ENCODE measurements at places on chromosomes 2 and 18. TPM values are rescaled to one million over a fixed set of nuclear protein-coding genes. Genes with fewer than 3 reads are reported as not detected.

GRCh38 chr2:148021059-148021861 lies at the start of gene MBD5:
Gene MBD5, plus strand, starts transcription at chr2:148021091.
- H3K4me1 ChIP-seq: peaks cover 6% of the 10 kb centered on the region
- H3K27ac ChIP-seq: peak within 1 kb of the TSS; percentile 88
- H3K36me3 ChIP-seq: no peaks in the 10 kb centered on the region
- H3K4me3 ChIP-seq: peak within 1 kb of the TSS; percentile 72

GRCh38 chr2:234879671-234880455 lies 72.0 kb upstream of the SH3BP4 start:
- peak; percentile 21 for DNase-seq
- H3K36me3 ChIP-seq: no peaks in the 10 kb centered on the region
- H3K27ac ChIP-seq: peak overlapping the region; percentile 62
- peaks cover 27% of the 10 kb centered on the region for H3K4me1 ChIP-seq
- H3K27me3 ChIP-seq: no peaks in the 10 kb centered on the region

- no peaks in the 10 kb centered on the region for H3K36me3 ChIP-seq
- no peaks in the 10 kb centered on the region for H3K4me1 ChIP-seq
- DNase-seq: no peak
- no peaks in the 10 kb centered on the region for H3K27me3 ChIP-seq
- no peak overlapping the region for H3K4me3 ChIP-seq
Observed at GRCh38 chr2:211033765-211034164, 477.4 kb downstream of the CPS1 start.

DNA sequence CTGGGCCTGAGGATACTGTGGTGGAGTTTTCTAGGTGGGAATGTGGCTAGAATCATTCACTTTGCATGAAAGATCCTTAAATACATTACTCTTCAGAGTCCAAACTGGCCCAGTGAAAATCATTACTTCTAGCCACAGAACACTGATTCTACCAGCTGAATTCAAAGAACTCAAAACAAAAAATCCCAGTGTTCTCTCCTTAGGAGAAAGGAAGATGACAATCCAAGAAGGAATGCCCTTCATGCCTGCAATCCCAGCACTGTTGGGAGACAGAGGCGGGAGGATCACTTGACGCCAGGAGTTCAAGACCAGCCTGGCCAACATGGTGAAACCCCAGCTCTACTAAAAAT lies 35.2 kb downstream of the FAM228A start:
- no peak overlapping the region for H3K27ac ChIP-seq
- DNase-seq: no peak
- H3K4me1 ChIP-seq: no peaks in the 10 kb centered on the region

DNA sequence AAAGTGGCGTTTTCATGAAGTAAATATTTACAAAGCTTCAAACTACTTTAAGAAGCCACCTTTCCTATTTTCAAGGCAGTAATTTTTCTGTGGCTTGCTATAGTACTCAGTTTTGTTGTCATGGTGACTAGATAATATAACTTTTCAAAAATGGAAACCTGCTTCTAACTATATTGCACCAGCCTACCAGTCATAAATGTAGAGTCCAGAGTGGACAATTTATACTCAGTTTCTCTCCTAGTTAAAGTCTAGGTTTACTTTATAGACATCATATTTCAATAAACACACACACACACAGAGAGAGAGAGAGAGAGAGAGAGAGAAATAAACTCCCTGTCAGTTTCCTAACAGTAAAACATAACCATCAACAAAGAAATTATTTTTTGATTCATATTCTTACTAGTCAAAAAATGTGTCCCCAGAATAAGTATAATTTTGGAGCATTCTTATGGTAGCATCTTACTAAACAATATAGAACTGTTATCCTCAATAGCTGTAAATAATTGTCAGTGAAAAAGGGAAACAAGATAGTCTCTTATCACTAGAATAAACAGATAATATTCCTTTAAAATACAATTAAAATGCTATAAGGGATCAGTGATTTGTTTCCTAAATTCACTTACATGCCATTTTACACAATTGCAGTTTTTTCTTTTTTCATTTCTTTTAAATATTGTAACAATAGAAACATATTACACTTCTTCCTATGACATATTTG lies 163.5 kb upstream of the BOD1L2 start:
- H3K4me3 ChIP-seq: no peak overlapping the region
- H3K4me1 ChIP-seq: no peaks in the 10 kb centered on the region
- H3K36me3 ChIP-seq: no peaks in the 10 kb centered on the region
- DNase-seq: no peak

GRCh38 chr2:143891879-143892308 lies 628.0 kb downstream of the ZEB2 start:
- no peaks in the 10 kb centered on the region for H3K4me1 ChIP-seq
- H3K36me3 ChIP-seq: no peaks in the 10 kb centered on the region
- no peaks in the 10 kb centered on the region for H3K27me3 ChIP-seq
- no peak for DNase-seq

- H3K4me1 ChIP-seq: no peaks in the 10 kb centered on the region
- no peak for DNase-seq
- no peak overlapping the region for H3K27ac ChIP-seq
- no peak overlapping the region for H3K4me3 ChIP-seq
Observed at GRCh38 chr2:167686691-167687090, 560.7 kb downstream of the STK39 start.

DNA sequence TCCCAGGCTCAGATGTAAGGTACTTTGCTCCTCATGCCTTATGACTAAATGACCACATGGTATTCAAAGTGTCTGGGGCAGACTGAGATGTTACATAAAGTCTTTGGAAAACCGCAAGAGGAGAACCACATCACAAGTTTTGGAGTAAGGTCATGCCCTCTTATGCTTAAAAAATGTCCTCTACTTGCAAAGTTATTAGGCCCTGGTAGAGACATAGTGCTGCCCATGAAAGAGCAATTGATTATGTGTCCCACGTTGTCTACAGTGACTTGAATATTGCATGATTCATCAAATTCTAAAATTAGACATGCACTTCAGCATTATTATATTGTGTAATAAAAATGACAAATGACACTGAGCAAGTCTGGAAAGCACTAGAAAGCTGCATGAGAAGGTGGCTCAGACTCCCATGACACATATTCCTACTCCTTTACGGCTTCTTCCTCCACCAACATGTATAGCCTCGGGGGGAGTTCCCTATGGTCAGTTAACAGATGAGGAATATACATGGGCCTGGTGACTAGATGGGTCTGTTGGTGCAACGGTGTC lies 602.6 kb upstream of the VRK2 start:
- H3K4me1 ChIP-seq: no peaks in the 10 kb centered on the region
- no peaks in the 10 kb centered on the region for H3K27me3 ChIP-seq
- H3K27ac ChIP-seq: no peak overlapping the region
- H3K36me3 ChIP-seq: no peaks in the 10 kb centered on the region

- H3K27me3 ChIP-seq: no peaks in the 10 kb centered on the region
- H3K4me1 ChIP-seq: peaks cover 3% of the 10 kb centered on the region
- H3K27ac ChIP-seq: no peak overlapping the region
- H3K4me3 ChIP-seq: no peak overlapping the region
- no peak for DNase-seq
- no peaks in the 10 kb centered on the region for H3K36me3 ChIP-seq
Observed at GRCh38 chr2:33477473-33478468, 1.3 kb downstream of the RASGRP3 start.

DNA sequence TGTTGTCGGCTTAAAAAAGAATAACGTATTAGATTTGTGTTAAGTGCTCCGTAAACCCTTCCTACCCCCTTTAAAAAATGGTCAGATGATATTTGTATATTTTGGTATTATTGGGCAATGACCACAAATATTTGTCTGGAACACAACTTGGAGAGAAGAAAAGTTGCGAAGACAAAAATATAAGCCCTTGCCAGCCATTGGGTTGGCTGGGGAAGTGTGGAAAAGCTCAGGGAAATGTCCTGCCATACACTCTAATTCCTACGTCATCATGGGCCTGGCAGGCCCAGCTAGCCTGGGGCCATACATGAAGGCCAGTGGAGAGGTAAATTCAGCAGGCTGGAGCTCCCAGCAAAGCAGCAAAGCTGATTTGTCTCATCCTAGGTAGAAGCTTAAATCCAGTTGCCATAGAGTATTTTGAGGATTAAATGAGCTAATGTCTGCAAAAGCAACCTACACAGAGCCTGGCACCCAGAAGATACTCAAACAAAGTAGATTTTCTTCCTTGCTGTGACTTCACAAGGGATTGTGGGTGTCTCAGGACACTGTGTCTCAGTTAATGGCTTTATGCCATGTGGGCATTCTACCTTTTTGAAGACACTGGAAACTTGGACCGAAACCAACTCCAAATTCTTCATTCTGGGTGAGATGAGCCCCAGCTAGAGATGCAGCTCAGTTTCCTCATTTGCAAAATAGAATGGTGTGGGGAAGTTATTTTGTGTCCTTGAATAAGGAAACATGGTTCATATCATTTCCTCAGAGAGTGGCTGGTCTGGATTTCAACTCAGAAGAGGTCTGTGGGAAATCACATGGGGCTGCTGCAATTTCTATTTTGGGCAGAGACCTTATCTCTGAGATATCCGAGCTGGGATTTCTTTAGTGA lies 87.9 kb upstream of the MAP4K3 start:
- H3K4me1 ChIP-seq: peaks cover 27% of the 10 kb centered on the region
- H3K27ac ChIP-seq: no peak overlapping the region
- no peak overlapping the region for H3K4me3 ChIP-seq

DNA sequence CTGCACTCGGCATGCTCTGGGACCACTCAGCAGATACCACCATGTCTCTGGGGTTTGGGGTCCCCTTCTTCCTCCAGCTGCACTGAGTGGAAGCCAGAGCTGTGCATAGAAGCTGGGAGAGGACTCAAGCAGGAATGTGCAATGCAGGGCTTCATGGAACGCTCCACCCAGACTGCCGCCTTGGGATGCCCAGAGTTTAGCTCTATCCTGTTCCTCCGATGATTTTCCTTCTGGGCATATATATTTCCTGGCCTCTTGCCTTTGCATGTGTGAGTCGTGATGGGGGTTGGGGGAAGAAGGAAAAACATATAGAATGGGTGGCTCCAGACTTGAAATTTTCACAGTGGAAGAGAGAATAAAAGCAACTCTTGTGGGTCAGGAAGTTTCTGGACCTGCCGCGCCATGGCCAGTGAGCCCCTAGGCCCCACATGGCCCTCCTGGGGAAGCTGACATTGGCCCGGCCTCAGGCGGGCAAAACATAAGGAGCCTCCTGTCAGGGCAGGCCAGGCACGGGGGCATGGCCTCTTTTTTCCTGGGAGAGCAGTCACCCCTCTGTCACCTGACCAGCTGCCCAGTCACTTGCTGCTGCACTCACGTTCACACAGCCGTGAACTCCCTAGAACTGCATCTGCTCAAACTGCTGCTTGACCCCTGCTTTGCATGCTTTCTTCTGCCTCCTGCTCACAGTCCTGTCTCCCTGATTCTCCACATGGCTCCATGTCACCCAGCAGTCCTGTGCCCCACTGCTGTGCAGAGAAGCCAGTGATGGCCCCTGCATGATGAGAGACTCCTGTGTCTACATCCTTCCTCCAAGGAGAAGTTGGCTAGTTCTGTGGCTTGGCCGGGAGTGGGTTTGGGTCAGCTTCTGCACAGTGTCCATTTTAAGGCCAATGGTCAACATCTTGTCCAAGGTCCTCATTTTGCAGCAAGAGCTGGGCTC lies 197.8 kb downstream of the CTIF start:
- no peak for DNase-seq
- peaks cover 35% of the 10 kb centered on the region for H3K4me1 ChIP-seq
- H3K27me3 ChIP-seq: no peaks in the 10 kb centered on the region

DNA sequence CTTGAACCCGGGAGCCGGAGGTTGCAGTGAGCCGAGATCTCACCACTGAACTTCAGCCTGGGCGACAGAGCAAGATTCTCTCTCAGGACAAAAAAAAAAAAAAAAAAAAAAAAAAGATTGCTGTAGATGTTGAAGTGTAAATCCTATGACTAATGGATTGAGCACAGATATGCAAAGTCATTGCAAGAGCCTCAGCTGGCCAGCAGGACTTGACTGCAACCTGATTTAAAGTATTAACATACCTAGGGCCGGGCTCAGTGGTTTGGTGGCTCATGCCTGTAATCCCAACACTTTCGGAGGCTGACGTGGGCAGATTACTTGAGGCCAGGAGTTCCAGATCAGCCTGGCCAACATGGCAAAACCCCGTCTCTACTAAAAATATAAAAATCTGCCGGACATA lies 103.4 kb upstream of the MSH2 start:
- peaks cover 10% of the 10 kb centered on the region for H3K27me3 ChIP-seq
- no peaks in the 10 kb centered on the region for H3K36me3 ChIP-seq
- no peak for DNase-seq
- peaks cover 3% of the 10 kb centered on the region for H3K4me1 ChIP-seq
- no peak overlapping the region for H3K4me3 ChIP-seq

DNA sequence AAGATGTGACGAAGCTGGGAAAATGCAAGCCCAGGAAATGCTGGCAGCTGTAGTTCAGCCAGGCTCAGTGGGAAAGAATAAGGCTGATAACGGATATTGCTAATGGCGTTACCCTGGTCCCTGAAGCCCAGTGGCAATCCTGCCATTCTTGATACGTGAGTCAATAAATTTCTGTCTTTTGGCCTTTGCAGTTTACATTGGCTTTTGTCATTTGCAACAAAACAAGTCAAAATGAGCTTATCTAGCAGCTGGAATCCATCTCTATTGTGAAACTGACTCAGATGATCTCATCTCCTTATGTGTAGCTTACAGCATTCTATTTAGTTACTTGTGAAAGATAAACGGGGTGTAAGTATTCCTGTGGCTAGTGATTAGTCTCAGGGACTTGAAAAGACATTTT lies 43.8 kb downstream of the ARL6IP6 start:
- DNase-seq: no peak
- H3K4me3 ChIP-seq: no peak overlapping the region
- H3K36me3 ChIP-seq: peaks cover 1% of the 10 kb centered on the region
- H3K4me1 ChIP-seq: no peaks in the 10 kb centered on the region
- no peaks in the 10 kb centered on the region for H3K27me3 ChIP-seq

GRCh38 chr2:43105586-43106558 lies 120.5 kb downstream of the ZFP36L2 start:
- no peak for DNase-seq
- H3K27ac ChIP-seq: peak overlapping the region; percentile 42
- H3K27me3 ChIP-seq: no peaks in the 10 kb centered on the region

DNA sequence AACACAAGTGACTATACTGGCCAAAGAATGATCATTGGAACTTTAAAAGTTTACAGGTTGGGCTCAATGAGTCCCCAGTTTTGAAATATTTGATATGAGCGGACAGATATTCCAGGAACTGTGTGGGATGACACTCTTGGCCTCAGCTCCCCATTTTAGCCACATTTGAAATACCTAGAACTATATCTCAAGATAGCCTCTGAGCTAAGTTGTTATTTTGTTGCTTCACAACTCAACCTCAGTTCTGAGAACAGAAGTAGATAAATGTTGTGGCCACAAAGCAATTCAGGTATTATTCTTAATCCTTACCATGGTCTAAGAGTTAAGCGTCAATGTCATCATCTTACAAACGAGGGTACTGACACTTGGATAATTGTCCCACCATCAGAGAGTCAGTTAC lies 172.2 kb upstream of the SETBP1 start:
- no peak for DNase-seq
- no peaks in the 10 kb centered on the region for H3K27me3 ChIP-seq
- H3K4me3 ChIP-seq: no peak overlapping the region
- no peaks in the 10 kb centered on the region for H3K4me1 ChIP-seq
- no peak overlapping the region for H3K27ac ChIP-seq

GRCh38 chr2:216012133-216012829 lies 1.1 kb downstream of the MREG start:
- H3K27ac ChIP-seq: peak overlapping the region; percentile 97
- H3K4me1 ChIP-seq: peaks cover 14% of the 10 kb centered on the region
- DNase-seq: peak; percentile 33
- H3K36me3 ChIP-seq: no peaks in the 10 kb centered on the region
- peak overlapping the region; percentile 96 for H3K4me3 ChIP-seq

Gene CNTNAP5
- not detected for polyA plus RNA-seq

Gene ELP2
- 74.6 TPM for polyA plus RNA-seq

Gene KCNE4
- polyA plus RNA-seq: 0.01 TPM

Gene C2orf76
- polyA plus RNA-seq: 5.9 TPM

Gene NCKAP1
- polyA plus RNA-seq: 176 TPM

Gene ABCB11
- 0.03 TPM for polyA plus RNA-seq

Gene MDH1B
- polyA plus RNA-seq: 0.91 TPM

Gene UBE2F
- 98.6 TPM for polyA plus RNA-seq
